Cerebellar cortex (tissue), 1 donor: ENCODE measurements at places on chromosomes 2 and 18.
A peak's percentile ranks its signal among the peaks of the same experiment; 100 is the strongest.

GRCh38 chr2:203446071-203446481 is 89.0 kb downstream of the RAPH1 start:
- no peak for DNase-seq

- no peak for DNase-seq
These were observed 186.1 kb downstream of the INHBB start for GRCh38 chr2:120531863-120532600.

DNA sequence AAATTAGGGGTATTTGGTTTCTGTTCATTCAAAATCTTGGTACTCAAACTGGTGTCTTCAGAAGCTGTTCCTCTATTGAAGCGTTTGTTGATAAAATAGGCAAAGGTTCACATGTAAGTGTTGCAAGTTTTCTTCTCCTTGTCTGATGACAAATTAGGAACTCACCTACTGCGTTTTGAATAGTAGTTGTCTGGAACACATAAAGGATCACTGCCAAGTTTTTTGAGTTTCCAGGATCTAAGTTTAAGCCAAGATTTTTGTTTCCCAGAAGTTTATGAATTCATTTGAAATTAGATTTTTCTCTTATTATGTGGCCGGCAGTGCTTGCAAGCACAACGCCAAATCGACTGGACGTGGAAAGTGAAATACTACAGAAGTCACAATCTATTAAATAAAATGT is 85.4 kb downstream of the ARHGEF33 start:
- no peak for DNase-seq

DNA sequence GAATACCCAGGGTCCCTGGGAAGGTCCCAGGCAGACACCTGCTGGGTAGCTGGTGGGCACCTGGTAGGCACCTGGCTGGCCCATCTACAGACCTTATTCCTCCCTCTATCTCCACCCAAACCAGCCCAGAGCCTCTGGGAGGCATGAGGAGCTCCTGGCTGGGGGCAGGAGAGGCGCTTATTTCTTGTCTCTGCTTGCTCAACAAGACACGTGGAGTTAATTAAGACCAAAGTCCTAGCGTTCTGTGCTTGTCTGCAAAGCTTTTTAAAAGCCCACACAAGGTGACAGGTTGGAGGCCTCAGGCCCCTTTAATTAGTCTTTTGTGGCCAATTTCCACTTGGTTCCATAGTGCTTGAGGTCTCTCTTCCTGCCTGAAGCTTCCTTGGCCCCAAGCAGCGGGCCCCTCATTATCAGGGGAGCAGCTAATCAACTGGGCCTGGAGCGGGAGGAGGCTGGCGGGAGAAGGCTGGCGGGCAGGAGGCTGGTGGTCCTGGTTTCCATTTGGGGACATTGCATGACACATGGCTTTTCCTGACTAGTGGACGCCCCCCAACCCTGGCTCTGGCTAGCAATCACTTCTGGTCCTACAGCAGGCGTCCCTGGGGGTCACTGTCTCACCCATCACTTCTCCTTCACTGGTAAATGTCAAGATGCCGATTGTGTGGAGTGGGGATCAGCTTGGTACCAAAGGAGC is 65.4 kb upstream of the HDAC4 start:
- no peak for DNase-seq

- no peak for DNase-seq
These were observed 216.4 kb downstream of the STK39 start for GRCh38 chr2:168030862-168031624.

DNA sequence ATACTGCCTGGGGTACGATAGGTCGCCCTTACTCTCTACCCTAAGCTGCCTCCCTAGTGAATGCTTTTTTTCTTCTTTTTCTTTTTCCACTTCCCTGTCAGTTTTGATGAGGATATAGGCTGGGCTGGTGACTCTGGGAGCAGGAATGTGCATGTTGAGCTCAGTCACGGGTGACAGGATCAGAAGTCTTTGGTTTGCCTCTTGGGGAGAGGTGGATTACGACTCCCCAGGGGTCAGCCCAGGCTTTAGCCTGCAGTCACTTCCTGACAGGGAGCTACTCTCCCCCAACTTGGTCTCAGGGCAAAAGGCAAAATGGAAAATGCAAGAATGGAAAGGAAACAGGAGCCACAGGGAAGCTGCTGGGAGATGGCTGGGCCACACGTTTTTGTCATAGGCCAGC is 57.3 kb downstream of the THNSL2 start:
- DNase-seq = no peak

- no peak for DNase-seq
These were observed 21.0 kb upstream of the PAX3 start for GRCh38 chr2:222319586-222320435.

DNA sequence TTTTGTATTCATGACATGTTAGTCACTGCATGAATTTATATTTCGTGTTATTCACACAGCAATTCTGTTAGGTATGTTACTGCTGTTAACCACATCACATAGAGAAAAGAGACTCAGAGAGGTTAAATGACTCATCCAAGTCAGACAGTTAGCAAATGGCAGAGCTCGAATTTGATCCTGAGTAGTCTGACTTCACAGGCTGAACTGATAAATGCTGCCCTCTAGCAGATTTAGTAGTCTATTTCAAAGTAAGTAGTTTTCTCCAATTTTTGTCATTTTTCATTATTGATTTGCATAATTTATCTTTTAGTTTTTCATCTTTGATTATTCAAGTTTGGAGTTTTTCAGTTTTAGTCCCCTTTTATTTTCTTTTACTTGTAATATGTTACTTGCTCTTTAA is 58.3 kb downstream of the WDR7 start:
- DNase-seq = peak; percentile 9

- peak; percentile 42 for DNase-seq
These were observed 75.2 kb upstream of the TSPYL6 start for GRCh38 chr2:54330926-54331835.

GRCh38 chr18:62282188-62282629 is 42.9 kb upstream of the TNFRSF11A start:
- no peak for DNase-seq

- DNase-seq = peak; percentile 62
These were observed 2.5 kb upstream of the CNDP2 start for GRCh38 chr18:74493689-74494088.

DNA sequence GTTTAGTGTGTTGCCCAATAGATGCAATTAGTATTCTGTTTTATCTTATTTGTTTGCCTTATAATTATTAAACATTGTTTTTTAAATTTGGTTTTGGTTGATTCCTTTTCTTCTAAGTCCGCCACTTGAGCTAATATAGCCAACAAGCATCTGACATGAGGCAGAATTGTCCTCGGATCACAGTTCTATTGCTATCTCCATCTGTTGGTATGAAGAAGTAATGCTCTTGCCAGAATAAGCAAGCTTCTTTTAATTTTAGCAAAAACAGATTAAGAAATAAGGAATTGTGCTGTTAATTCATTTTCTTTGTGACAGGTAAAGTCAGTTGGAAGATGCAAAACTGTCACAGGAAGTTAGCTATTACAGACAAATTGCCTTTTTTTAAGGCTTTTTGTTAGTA is 54.3 kb downstream of the R3HDM1 start:
- DNase-seq = peak; percentile 33

DNA sequence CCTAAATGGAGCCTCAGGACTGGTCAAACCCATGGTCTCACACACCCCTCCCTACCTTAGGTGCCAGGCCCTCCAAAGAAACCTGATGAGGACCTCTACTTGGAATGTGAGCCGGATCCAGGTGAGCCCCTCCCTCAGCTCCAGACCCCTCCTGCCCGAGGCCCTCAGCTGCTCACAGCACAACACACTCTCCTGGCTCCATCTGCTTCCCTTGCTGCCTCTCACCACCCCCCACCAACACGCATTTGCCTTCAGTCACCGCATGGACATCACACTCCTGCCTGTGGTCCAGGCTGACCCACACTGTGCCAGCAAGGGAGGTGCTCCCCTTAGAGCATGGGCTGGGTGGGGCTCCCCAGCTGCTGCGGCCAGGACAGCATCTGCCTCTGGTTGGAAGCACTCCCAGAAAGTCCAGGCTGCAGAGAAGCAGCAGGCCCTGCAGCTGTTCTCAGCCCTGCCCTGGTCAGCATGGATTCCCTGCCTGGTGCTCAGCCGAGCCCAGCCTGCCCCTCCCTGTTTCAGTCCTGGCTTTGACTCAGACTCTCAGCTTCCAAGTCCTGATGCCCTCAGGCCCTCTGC is 15.1 kb downstream of the SH2D6 start:
- peak; percentile 69 for DNase-seq

DNA sequence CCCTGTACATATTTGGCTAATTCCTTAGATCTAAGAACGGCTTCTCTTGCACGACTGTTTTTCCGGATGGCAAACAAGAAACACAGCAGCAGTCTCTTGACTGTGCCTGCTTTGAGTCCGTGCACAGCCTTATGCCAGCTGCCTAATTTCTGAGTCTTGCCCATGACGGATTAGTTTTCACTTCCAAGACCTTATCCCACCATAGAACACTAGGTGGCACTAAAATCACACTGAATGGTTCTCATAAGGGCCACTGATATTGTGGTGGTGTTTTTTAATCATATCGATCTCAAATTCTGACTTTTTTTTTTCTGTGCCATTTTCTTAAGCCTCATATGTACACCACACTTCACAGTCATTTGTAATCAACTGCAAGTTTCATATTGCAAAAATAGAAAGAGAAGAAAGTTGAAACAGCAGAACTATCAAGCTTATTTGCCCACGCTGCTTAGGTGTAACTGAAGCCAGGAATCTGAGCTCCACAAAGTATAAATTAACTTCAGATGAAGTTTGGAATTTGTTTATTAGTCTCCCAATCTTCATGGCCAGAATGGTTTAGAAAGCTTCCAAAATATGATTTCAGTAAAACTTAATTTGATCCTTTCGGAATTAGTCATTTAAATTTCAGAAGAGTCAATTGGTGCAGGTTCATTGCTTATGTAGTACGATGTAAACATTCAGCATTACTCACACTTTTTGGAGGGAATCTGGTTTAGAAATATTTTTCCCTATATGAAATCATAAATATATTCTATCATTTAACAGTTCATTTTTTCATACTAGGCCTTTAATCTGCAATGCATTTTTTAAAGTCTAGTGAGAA is 45.5 kb upstream of the SCN7A start:
- DNase-seq = peak; percentile 76

GRCh38 chr2:121890041-121890440 is 134.6 kb downstream of the TSN start:
- DNase-seq = no peak

DNA sequence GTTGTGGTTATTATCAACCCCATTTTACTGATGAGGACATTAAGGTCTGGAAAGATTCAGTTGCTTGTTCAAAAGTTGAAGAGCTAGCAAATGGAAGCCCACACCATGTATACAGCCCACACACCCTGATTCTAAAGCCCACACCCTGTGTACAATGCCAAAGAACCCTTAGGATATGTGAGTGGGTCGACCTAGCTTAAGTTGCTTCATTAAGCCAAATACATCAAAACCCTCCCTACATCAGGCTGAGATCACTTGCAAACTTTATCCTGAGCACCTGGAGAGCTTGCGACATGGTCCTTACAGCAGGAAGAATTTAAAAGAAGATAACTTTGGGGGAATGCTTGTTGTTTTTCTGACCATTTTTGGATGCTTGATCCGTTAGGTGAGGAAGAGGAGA is 435 bp upstream of the ARHGAP25 start:
- DNase-seq = no peak

DNA sequence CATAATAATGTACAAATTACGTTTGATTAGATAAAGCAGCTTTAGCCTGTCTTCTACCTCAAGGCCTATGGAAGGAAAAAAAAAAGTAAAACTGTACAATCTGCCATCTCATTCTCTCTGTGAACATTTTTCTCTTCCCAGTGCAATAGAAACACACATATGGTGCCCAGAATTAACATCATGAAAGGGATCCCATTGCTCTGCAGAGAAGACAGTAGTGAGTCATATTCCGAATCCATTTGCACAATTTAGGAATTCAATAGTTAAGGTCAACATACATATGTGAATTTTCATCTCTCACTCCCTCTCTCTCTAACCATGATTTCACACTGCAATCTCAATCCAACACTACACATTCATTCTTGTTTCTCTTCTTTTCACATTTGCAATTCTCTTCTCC is 640.9 kb upstream of the SOX11 start:
- no peak for DNase-seq

DNA sequence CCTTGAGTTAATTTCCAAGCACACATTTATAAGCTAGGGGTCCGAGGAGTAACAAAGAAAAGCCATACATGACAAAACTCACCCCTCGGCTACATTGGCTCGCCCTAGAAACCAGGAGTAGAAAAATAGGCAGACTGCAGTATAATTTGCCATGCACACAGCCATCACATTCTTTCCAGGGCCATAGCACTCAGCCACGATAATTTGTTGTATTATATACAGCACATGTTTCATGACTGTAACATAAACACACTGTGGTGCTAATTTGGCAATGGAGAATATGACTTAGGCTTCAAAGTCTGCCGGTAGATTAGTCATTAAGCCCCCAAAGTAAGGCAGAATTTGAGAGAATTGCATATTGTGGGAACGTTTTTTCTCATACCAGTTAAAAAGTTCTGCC is 254.9 kb downstream of the ZNF521 start:
- no peak for DNase-seq
